ENCODE measurements at places on chromosomes 16 and 17. TPM values are rescaled to one million over a fixed set of nuclear protein-coding genes. Genes with fewer than 3 reads are reported as not detected.

Gene MAF
- 66.9 TPM for total RNA-seq

Gene CSH1
- total RNA-seq, result not detected

GRCh38 chr17:81865733-81866439 is 5.3 kb downstream of the ARHGDIA start:
- DNase-seq, result peak; percentile 33

DNA sequence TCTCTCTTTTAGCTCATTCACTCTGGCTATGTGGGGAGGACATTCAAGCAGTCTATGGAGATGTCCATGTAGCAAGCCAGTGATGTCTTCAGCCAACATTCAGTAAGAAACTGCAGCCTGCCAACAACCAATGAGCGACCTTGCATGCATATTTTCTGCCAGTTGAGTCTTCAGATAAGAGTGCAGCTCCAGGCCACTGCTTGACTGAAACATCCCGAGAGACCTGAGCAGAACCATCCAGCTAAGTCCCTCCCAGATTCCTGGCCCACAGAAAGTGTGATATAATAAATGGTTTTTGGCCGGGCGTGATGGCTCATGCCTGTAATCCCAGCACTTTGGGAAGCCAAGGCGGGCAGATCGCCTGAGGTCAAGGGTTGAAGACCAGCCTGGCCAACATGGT is 10.5 kb upstream of the C17orf58 start:
- DNase-seq, result no peak

DNA sequence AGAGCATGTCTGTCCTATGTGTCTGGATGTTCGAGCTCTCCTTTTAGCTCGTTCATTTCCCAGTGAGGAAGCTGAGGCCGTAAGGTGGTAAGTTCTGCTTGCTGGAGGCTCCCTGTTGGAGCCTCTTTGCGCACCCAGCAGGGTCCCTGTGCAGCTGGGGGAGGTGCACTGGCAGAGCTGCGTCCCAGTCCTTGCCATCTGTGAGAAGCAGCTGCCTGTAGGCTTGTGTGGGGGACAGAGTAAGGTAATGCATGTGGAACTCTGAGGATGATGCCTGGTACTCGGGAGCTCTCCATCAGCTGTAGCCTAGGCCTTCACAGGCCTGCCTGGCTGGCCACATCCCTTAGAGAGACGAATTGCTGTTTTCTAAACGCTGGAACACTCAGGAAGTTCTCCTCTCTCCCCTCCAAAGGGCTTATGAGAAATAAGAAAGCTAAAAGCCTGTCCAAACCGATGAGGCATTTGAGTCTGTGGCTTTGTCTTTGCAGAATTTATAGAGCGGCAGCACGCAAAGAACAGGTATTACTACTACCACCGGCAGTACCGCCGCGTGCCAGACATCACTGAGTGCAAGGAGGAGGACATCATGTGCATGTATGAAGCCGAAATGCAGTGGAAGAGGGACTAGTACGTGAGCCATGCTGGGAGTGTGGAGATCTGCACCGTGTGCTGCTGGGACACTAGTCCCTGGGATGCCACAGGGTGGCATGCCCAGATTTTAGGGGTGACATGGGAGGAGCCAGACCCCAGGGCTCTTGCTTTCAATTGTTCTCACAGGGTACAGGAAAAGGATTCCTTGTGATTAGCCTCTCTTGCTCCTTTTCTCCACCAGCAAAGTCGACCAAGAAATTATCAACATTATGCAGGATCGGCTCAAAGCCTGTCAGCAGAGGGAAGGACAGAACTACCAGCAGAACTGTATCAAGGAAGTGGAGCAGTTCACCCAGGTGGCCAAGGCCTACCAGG is 1.6 kb downstream of the NDUFB10 start:
- DNase-seq, result peak; percentile 70

DNA sequence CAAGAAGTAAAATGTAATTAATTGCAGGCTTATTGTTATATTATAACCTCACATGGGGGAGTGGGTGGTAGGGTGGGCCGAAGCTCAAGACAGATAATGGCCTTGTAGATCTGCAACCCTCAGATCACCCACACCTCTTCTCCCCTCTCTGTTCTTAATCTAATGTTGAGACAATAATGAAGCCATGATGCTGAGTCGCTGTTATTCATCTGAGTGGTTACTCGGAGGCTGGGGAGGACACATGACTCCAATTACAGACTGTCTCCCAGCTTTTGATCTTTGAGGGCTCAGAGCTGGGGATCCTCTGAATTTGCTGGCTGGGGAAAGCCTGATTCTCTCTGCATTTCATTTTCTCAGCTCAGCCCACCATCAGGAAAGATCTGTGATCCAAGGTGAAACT is 275.3 kb downstream of the SHISA9 start:
- no peak for DNase-seq

Data from activated CD4-positive, alpha-beta T cell treated with anti-CD3 and anti-CD28 coated beads for 36 hours (primary cell).